Activated T-cell treated with anti-CD3 and anti-CD28 coated beads, Interleukin-2, amount 50 U/mL, for 72 hours (primary cell): ENCODE measurements at places on chromosomes 16 and 17. TPM values are rescaled to one million over a fixed set of nuclear protein-coding genes. Genes with fewer than 3 reads are reported as not detected.

DNA sequence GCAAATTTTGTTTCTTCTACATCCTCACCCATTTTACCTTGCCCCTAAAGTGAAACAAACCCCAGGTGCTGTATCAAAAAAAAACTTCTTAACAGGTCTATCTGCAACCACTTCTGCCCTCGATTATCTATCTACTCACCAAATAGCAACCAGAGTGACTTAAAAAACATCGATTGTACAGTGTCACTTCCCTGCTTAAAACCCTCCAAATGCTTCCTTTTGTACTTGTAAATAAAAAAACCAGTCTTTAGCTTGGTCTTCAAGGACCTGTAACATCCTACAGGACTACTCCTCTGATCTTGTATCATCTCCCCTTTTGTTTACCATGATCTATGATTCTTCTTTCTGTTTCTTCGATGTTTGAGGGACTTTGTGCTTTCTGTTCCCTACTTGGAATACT lies 82.7 kb upstream of the CORO6 start:
- no peaks in the 10 kb centered on the region for H3K27me3 ChIP-seq
- H3K27ac ChIP-seq: peak overlapping the region; percentile 71
- H3K36me3 ChIP-seq: peaks cover 15% of the 10 kb centered on the region
- DNase-seq: no peak
- peak overlapping the region; percentile 86 for H3K4me3 ChIP-seq

GRCh38 chr17:19269641-19270040 lies 32.5 kb downstream of the EPN2 start:
- H3K36me3 ChIP-seq: no peaks in the 10 kb centered on the region

DNA sequence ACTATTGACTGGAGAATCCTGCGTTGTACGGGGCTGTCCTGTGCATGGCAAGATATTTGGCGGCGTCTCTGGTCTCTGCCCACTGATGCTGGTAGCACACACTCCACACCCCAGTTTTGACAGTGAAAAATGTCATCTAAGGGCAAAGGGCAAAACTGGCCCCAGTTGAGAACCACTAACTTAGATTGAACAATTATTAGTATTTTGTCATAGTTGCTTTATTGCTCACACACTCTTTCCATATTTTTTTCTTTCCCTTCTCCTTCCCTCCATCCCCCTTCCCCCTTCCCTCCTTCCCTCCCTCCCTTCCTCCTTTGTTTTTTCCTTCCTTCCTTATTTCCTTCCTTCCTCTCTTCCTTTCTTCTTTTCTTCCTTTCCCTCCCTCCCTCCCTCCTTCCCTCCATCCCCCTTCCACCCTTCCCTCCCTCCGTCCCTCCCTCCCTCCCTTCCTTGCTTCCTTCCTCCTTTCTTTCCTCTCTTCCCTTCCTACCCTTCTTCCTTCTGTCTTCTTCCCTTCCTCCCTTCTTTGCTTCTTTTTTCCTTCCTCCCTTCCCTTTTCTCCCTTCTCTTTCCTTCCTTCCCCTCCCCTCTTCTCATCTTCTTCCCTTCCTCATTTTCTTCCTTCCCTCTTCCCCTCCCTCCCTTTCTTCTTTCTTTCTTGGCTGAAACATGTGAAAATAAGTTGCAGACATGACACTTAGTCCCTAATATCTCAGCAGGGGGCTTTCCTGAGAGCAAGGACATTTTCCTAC lies 5.5 kb downstream of the SHISA9 start:
- peaks cover 63% of the 10 kb centered on the region for H3K27me3 ChIP-seq
- H3K36me3 ChIP-seq: no peaks in the 10 kb centered on the region
- DNase-seq: no peak
- no peak overlapping the region for H3K4me3 ChIP-seq
- H3K27ac ChIP-seq: no peak overlapping the region
- H3K4me1 ChIP-seq: no peaks in the 10 kb centered on the region

DNA sequence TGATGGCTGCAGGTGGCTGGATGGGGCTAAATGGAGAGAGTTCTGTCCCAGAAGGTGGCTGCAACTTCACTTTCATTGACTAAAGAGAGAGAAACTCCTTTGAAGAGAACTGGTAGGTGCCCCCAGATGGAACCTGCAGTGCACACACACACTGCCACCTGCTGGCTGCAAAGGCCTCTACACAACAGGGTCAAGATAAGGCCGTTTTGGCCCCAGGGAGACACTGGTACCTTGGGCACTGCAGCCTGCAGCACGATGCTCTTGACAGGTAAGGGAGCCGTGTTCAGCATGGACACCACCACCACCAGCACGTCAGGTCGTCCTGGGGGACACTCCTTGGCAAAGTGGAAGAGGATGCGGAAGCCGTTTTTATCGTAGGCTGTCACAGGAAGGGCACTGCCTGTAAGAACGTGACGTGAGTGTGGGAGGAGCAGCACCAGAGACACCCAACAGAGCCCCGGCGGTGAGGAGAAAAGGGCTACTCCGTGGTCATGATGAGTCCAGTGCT lies 22.7 kb downstream of the GGA3 start:
- H3K4me1 ChIP-seq: peaks cover 41% of the 10 kb centered on the region
- H3K27me3 ChIP-seq: no peaks in the 10 kb centered on the region
- DNase-seq: peak; percentile 59
- H3K4me3 ChIP-seq: peak overlapping the region; percentile 42
- H3K27ac ChIP-seq: peak overlapping the region; percentile 85

DNA sequence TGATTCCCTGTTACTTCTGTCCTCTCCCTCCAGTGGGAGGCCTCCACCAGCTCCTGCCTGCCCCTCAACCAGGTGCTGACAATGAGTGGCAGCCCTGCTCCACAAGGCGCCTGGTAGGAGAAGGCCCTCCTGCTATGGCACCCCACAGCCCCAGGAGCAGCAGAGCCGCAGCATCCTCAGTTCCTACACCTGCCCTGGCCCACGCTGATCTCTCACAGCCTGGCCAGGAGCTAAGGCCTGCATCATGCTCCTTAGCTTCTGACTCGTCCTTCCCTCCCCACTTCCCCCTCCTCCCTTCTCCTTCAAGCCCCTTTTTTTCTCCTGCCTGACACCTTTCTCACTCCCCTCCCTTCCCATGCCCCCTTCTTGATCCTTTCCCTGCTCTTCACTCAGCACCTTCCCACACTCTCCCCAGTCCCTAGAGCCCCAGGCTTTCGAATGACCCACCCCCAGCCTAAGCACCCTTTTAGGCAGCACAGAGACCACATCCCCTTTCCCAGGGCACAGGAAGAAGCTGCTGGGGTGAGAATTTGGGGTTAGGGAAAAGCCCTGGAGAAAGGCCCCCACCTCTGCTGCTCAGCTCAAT lies 6.5 kb downstream of the PROCA1 start:
- DNase-seq: no peak
- peak overlapping the region; percentile 55 for H3K27ac ChIP-seq
- H3K27me3 ChIP-seq: no peaks in the 10 kb centered on the region
- no peaks in the 10 kb centered on the region for H3K4me1 ChIP-seq
- peaks cover 22% of the 10 kb centered on the region for H3K36me3 ChIP-seq

DNA sequence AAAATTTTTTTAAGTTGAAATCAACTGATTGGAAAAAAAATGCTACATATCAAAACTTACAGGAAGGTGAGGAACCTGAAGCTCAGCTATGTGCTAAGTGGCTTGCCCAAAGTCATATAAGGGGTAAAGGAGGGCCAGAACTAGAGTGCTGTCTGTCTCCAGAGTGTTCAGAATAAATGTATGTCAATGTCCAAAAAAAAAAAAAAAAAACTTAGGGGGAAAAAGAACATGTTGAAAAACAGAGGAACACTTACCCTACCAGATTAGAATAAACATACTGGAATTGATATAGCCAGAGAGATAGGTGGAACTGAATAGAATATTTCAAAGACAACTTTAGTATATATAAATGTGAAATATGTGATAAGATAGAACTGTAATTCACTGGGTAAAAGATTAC lies 11.5 kb downstream of the DCAF7 start:
- H3K4me3 ChIP-seq: no peak overlapping the region
- peaks cover 47% of the 10 kb centered on the region for H3K4me1 ChIP-seq
- H3K27ac ChIP-seq: no peak overlapping the region
- H3K36me3 ChIP-seq: peaks cover 6% of the 10 kb centered on the region

DNA sequence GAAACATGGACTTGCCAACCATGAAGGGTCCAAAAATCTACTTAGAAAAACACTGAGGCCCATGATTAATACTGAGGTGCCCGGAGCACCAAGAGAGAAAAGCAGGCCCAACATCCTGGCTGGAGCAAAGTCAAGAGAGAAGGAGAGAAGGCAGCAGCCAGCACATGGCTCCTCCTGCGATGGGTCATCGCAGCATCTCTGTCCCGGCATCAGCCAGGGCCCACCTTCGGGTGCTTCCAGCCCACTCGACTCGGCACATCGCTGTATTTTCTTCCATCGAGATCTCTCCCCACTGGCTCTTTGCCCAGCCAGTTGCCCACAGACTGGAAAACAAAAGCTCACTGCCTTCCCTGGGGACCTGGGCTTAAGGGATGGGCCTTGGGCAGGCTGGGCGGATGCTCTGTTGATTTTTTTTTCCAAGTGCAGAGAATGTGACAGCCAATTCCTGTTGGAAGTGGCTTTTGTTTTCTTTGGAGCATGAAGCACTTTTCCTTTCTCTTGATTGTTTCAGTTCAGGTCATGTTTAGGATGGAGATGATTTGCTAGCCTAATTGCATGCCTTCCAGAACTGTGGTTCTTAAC lies 58.1 kb downstream of the CYB5B start:
- no peak for DNase-seq
- no peak overlapping the region for H3K27ac ChIP-seq
- peaks cover 2% of the 10 kb centered on the region for H3K36me3 ChIP-seq
- H3K27me3 ChIP-seq: peaks cover 22% of the 10 kb centered on the region
- H3K4me3 ChIP-seq: no peak overlapping the region

GRCh38 chr17:13560935-13561334 lies 40.8 kb downstream of the HS3ST3A1 start:
- H3K36me3 ChIP-seq: no peaks in the 10 kb centered on the region
- H3K4me3 ChIP-seq: no peak overlapping the region
- H3K27ac ChIP-seq: no peak overlapping the region
- DNase-seq: no peak
- H3K27me3 ChIP-seq: no peaks in the 10 kb centered on the region

DNA sequence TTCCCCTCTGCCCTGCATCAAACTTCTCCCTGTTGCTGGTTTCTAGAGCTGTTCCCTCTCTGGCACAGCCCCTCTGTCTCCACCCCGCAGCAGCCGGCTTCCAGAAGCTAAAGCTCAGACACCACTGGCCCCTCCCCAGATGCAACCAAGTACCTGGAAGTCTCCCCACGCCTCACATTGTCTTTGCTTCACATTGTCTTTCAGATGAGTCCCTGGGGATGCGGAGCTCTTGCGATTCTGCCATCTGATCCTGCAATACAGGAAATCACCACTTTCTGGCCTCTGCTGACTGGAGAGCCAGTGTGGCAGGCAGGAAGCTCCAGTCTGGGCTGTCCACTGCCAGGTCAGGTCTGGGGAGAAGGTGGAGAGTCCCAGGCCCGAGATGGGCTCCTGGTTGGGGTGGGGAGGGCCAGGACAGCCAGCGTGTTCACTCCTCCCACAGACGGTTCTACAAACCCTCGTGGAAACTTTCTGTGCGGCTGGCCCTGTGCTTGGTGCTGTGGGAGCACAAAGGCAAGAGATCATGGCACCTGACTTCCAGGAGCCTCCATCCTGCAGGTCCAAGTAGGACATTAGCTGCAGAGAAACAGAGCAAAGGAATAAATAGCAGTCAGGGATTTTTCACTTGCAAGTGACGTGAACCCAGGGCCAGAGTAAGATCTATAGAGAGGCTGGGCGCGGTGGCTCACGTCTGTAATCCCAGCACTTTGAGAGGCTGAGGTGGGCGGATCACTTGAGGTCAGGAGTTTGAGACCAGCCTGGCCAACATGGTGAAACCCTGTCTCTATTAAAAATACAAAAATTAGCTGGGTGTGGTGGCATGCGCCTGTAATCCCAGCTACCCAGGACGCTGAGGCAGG lies 47.9 kb upstream of the MAP3K14 start:
- no peak overlapping the region for H3K4me3 ChIP-seq
- H3K36me3 ChIP-seq: peaks cover 4% of the 10 kb centered on the region
- no peak for DNase-seq
- H3K27me3 ChIP-seq: peaks cover 29% of the 10 kb centered on the region

- H3K27me3 ChIP-seq: no peaks in the 10 kb centered on the region
- no peaks in the 10 kb centered on the region for H3K36me3 ChIP-seq
Measured at GRCh38 chr16:50478075-50478772, 70.0 kb upstream of the NKD1 start.

GRCh38 chr16:64364894-64365293 lies 757.0 kb downstream of the CDH11 start:
- no peak overlapping the region for H3K27ac ChIP-seq
- no peak for DNase-seq
- H3K36me3 ChIP-seq: no peaks in the 10 kb centered on the region
- H3K27me3 ChIP-seq: no peaks in the 10 kb centered on the region
- no peaks in the 10 kb centered on the region for H3K4me1 ChIP-seq

DNA sequence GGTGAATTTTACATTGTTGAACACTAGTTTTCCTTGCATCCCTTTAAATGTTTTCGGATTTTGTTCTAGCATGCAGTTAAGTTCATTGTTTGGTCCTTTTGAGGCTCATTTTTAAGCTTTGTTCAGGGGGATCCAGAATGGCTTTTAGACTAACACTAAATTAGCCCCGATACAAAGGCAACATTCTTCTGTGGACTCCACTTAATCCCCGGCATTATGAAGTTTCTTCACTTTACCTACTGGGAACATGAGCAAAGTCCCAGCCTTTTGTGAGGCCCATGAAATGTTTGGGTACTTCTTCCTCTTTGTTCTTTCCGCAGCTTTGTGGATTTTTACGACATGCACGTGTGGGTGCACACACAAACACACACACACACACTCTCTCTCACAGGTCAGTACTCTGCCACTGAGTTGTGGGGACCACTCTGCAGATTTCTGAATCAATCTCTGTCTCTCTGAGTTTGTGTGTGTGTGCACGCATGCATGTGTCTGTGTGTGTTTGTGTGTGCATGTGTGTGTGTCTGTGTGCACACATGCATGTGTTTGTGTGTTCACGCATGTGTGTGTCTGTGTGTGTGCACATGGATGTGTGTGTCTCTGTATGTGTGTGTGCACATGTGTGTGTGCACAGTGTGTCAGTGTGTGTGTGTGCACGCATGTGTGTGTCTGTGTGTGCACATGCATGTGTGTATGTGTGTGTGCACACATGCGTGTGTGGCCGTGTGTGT lies 240.4 kb upstream of the TNRC6C start:
- H3K27me3 ChIP-seq: peaks cover 22% of the 10 kb centered on the region
- no peak overlapping the region for H3K27ac ChIP-seq
- H3K4me1 ChIP-seq: no peaks in the 10 kb centered on the region
- DNase-seq: no peak
- H3K4me3 ChIP-seq: no peak overlapping the region

SMIM5 gene
- 1.4 TPM for total RNA-seq

MAP2K3 gene
- 107 TPM for total RNA-seq

COX6A2 gene
- not detected for total RNA-seq

KRT16 gene
- not detected for total RNA-seq

TNFAIP1 gene
- total RNA-seq: 22.1 TPM

OR1A1 gene
- total RNA-seq: not detected

TMEM114 gene
- not detected for total RNA-seq

CRISPLD2 gene
- 0.51 TPM for total RNA-seq

KRTAP1-5 gene
- not detected for total RNA-seq
